Stimulated activated CD4-positive, alpha-beta T cell treated with anti-CD3 and anti-CD28 coated beads, TNF-alpha, amount 100 ng/mL, for 48 hours (primary cell): ENCODE measurements at places on chromosomes 5 and 9.

- DNase-seq: no peak
Measured at GRCh38 chr9:82677086-82677485, 385.9 kb downstream of the RASEF start.

DNA sequence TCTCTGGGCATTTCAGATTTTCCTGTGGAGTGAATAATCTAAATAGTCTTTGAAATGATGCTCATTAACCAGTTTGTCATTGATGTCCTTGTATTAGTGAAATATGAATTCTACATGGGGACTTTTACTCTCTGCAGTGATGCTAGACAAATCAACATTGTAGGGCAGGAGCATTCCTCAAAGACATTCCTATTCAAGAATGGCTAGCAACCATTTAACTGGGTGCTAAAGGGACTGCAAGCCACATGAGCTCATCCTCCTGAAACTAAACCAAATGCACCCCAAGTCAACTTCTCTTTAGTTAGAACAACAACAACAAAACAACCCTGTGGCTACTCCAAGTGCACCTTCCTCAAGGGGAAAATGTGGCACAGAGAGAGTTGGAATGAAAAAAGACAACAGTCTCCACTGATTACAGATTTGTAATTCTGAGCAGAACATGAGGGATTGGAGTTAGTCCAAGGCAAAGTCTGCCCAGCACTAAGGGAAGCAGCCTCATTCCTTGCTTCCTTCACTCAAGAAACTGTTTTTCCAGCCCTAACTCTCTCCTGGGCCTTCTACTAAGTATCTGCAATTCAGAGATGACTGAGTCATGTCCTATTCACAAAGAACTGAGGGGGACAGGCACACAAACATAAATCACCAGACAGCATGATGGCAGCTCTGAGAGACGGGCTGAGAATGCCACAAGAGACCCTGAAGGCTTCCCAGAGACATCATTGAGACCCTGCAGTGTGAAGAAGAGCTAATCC is 82.0 kb upstream of the WWC1 start:
- no peak for DNase-seq

DNA sequence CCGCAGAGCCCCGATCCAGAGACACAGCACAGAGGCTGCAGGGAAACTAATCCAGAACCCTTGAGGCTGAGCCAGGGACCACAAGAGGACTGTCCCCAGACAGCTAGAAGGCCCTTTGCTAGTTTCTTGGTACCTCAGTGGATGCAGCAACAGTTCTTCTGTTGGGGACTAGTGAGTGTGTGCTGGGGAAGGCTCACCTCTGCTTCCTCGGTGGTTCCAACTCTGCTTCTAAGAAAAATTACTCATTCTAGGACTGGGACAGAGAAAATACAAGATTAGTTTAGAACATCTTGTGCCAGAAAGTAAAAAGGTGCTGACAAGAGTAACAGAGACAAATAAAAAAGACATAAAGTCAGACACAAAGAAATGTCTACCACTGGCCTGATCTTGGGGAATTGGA is 19.5 kb upstream of the ZNF484 start:
- no peak for DNase-seq

- no peak for DNase-seq
Measured at GRCh38 chr5:122179701-122180100, 50.4 kb downstream of the ZNF474 start.

GRCh38 chr5:123001808-123002207 is 34.7 kb downstream of the PPIC start:
- no peak for DNase-seq

GRCh38 chr9:5321058-5321457 is 16.5 kb upstream of the RLN2 start:
- no peak for DNase-seq

DNA sequence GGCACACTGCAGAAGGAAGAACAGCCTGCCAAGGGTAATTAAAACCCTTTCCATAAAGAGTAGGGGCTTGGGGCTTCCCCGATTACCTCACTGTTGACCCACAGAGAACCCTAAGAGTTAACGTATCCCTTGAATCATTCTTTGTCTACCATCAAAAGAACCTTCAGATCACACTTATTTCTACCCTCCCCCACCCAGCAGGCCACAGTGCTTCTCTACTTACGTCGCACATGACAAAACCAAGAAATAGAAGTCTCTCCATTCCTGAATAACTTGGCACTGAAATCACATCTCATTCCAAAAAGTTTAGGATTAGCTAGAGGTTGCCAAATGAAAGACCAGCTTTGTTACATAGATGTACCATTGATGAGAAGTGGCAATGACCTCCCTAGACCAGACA is 268.7 kb upstream of the GAS1 start:
- DNase-seq: no peak

- DNase-seq: no peak
Measured at GRCh38 chr5:159047086-159047485, 52.6 kb downstream of the EBF1 start.

DNA sequence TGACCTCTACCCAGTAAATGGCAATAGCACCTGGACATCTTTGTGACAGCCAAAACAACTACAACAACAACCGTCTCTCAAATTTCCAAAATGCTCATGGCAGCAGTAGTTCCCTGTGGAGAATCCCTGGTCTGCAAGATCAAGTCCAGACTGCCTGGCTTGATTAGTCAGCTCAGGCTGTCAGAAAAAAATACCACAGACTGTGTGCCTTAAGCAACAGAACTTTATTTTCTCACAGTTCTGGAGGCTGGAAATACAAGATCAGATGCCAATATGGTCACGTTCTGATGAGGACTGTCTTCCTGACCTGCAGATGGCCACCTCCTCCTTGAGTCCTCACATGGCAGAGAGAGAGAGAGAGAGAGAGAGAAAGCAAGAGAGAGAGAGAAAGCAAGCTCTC is 52.3 kb upstream of the MOCS2 start:
- no peak for DNase-seq

- no peak for DNase-seq
Measured at GRCh38 chr9:89992326-89993198, 387.8 kb downstream of the GADD45G start.

- DNase-seq: no peak
Measured at GRCh38 chr5:139049780-139050179, 148.4 kb downstream of the SIL1 start.
